ENCODE measurements at places on chromosomes 7 and 10. TPM values are rescaled to one million over a fixed set of nuclear protein-coding genes. Genes with fewer than 3 reads are reported as not detected.

The PSD gene
- 8.8 TPM for total RNA-seq

The MARCHF5 gene
- total RNA-seq, result 48.2 TPM

DNA sequence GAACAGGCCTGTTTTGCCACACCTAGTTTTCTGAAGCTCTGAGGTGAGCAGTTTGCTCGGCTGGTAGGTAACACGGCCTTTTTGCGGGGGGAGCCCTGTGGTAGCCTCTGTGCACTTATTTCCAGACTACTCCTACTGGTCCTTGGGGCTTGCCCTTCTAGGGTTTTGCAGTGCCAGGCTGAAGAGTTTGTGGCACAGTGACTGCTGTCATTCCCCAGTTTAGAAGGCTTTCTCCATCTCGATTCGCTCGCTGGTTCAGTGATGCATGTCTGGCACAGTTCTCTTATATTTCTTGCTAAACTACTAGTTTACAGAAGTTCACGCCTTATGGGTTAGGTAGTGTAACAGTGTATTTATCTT lies 711 bp downstream of the KIF20B start:
- peaks cover 12% of the 10 kb centered on the region for H3K4me1 ChIP-seq
- no peak for DNase-seq
- H3K36me3 ChIP-seq, result no peaks in the 10 kb centered on the region
- H3K27me3 ChIP-seq, result no peaks in the 10 kb centered on the region

The HPSE2 gene
- not detected for total RNA-seq

- H3K4me1 ChIP-seq, result peaks cover 7% of the 10 kb centered on the region
- H3K27ac ChIP-seq, result no peak overlapping the region
- no peak for DNase-seq
- no peak overlapping the region for H3K4me3 ChIP-seq
These were observed 6.5 kb downstream of the DOCK4 start for GRCh38 chr7:112199672-112200071.

DNA sequence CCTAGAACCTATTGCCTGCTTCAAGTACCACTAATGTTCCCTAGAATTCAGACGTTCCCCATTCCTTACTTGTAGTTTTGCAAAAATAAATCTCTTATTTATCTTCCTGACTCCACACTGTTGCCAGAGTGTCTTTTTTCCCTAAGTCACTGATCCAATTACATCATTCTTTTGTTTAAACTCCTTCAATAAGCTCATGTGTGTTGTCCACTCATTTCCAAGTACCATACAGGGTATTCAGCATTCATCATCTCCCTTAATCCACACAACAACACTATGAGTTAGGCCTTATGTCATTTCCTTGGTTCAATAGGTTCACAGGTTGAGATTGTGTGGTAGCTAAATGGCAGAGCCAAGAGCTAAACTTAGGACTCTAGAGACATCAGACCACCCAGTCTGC lies 119.9 kb upstream of the RHOBTB1 start:
- H3K27ac ChIP-seq, result no peak overlapping the region
- no peaks in the 10 kb centered on the region for H3K4me1 ChIP-seq
- peak; percentile 49 for DNase-seq
- no peaks in the 10 kb centered on the region for H3K27me3 ChIP-seq
- H3K4me3 ChIP-seq, result no peak overlapping the region
- H3K36me3 ChIP-seq, result no peaks in the 10 kb centered on the region

DNA sequence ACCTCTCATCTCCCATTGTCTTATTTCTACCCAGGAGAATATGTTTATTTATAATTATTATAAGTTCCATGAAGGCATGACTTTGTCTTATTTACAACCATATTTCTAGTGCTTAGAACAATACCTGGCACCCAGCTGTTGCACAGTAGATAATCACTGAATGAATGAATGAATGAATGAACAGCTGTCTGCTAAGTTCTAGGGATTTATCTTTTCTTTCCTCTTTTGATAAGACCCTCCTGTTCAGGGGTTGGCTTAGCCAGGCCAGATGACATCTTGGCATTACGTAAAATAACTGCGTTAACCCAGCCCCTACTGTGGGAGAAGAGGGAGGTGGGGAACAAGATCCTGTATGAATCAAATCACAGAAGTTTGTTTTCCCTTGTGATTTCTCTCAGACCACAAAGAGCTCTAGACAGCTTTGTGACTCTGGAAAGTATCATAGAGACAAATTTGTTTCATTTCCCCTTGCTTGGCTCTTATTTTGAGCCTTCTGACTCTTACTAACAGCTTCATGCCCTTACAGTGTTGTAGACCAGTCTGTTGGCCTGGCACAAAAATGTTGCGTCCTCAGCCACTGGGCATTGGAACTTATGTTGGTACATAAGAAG lies 8.4 kb downstream of the ZNF862 start:
- no peak overlapping the region for H3K4me3 ChIP-seq
- no peaks in the 10 kb centered on the region for H3K27me3 ChIP-seq
- H3K27ac ChIP-seq, result no peak overlapping the region
- no peak for DNase-seq
- H3K4me1 ChIP-seq, result no peaks in the 10 kb centered on the region

GRCh38 chr10:8616166-8616565 lies 561.7 kb downstream of the GATA3 start:
- no peak for DNase-seq
- no peaks in the 10 kb centered on the region for H3K27me3 ChIP-seq
- H3K4me1 ChIP-seq, result no peaks in the 10 kb centered on the region
- H3K27ac ChIP-seq, result no peak overlapping the region

- no peak overlapping the region for H3K4me3 ChIP-seq
- DNase-seq, result no peak
- no peaks in the 10 kb centered on the region for H3K27me3 ChIP-seq
- no peaks in the 10 kb centered on the region for H3K36me3 ChIP-seq
These were observed 139.9 kb downstream of the CFTR start for GRCh38 chr7:117619681-117620080.

The C7orf57 gene
- total RNA-seq, result not detected

The TMEM229A gene
- 0.09 TPM for total RNA-seq
